Stimulated activated CD4-positive, alpha-beta T cell treated with anti-CD3 and anti-CD28 coated beads, Interleukin-1b, Interleukin-23, amount 100 ng/mL, for 1 hour (primary cell): ENCODE measurements at places on chromosomes 7 and 10.

DNA sequence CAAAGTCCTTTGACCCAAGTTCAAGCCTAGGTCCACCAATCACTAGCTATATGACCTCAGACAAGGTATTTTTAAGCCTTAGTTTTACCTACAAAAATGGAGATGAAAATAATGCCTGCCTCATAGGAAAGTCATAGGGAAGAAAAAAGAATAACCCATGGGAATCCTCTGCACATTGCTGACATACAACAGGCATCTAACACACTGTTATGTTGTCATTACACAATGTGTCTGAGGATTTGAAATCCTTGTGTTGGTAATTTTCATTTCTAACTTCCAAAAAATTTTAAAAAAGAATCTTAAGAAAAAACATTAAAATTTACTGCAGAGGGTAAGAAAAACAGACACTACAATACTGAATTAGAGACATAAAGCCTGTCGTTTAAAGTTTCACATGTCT is 5.7 kb downstream of the ANK3 start:
- no peak for DNase-seq

- DNase-seq, result no peak
Observed at GRCh38 chr10:85778074-85778473, 588.5 kb downstream of the GRID1 start.

DNA sequence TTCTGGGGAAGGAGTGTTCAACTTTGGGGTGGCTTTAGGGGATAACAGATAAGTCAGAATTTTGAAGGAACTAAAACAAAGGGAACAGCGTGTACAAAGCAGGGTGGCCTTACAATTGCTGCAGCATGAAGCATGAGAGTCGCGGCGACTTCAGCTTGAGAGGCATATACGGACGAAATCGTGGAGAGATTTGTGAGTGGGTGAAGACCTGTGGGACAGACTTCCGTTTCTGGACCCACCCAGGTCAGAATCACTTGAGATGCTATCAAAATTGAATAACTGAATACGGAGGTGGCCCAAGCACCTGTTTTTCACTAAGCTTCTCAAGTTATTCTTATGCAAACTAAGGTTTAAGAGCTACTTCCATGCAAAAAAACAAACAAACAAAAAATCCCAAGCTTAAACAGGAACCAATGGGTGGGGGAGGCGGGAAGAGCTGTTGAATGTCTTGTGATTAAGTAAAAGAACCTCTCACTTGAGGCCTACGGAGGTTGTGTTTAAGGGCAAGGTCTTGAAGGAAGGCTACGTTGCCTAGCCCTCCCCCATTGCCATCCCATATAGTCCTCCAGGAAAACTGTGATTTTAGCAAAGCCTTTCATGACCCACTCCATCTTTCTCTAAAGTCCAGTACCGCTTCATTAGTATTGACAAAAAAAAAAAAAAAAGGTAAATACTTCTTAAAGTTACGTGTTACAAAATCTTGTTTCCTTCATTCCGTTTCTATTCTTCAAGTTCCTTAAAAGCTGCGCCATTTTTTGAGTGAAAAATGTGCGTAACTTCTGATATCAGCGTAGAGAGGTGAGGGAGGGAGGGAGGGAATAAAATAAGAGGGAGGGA is 1.3 kb upstream of the TRIM24 start:
- no peak for DNase-seq

DNA sequence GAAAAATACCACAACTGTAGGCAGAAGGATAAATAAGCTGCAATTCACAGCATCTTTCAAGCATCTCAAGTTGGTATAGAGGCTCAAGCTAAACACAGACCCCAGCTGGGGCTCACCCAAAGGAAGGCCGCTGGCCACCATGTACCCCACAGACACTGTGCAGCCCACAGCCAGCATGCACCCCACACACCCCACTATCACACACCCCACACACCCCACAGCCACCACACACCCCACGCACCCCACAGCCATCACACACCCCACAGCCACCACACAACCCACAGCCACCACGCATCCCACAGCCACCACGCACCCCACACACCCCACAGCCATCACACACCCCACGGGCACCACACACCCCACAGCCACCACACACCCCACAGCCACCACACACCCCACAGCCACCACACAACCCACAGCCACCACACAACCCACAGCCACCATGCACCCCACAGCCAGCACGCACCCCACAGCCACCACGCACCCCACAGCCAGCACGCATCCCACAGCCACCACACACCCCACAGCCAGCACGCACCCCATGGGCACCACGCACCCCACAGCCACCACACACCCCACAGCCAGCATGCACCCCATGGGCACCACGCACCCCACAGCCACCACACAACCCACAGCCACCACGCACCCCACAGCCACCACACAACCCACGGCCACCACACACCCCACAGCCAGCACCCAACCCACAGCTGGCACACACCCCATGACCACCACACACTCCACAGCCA is 214.7 kb downstream of the DNAJB6 start:
- no peak for DNase-seq

DNA sequence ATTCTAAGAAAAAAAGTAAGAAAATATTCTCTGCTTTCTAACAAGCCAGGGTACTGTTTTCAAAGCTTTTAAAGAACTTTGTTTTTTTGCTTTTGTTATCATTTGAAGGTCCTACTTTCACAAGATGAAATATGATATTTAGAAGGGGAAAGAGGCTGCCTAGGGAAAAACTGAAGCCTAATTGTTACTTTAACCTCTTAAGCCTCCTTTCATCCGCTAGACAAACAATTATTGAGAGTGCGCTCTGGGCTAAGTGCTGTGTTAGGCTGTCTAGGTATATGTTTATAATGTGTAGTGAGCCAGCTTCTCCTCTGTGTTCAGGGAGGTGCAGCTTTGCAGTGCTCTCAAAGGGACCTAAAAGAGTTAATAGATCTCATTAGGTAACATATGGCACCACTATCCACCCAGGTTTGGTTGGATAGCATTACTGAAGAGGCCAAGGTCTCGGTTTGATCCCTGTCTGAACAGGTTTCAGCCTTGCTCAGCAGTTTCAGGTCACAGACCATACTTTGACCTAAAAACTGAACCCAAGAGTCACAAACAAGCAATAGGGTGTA is 17.9 kb downstream of the PDK4 start:
- DNase-seq, result no peak

DNA sequence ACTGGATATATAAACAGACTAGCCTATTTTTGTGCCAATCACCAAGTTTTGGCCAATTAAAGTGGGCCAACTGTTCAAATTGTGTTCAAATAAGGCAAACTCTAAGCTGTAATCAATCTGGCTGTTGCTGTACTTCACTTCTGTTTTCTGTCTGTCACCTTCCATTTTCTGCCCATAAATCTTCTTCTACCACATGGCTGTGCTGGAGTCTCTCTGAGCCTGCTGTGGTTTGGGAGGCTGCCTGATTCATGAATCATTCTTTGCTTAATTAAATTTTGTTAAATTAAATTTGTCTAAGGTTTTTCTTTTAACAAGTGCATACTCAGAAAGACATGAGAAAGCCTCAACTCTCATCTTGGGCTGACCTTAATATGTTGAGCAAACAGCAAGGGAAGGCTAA is 172.6 kb upstream of the VIPR2 start:
- no peak for DNase-seq

DNA sequence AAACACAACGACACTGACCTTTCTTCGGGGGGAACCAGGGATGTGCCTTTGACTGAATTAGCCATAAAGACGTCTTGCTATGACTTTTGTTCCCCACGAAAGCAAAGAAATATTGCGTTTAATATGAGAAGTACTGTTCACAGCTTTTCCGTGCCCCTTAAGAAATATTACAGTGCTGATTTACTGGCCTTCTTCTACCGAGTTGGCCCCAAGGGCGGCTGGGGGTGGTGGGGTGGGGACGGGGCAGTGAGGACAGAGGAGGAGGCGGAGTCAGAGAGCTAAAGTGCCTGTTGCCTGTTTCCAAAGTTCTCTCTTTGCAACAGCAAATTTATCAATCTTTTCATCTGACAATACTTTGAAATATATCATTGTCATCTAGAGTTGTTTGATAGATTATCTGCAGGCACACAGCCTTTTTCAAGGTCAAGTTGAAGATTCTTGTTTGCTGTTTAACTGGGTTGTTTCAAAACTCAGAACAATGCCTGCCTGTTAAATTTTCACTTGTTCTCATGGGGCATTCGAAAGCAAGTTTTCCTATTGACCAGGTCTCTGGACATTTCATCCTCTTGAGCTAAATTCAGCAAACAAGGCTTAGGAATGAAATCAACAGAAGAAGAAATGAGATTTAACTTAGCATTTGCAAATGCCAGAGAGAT is 9.0 kb downstream of the PTF1A start:
- no peak for DNase-seq

DNA sequence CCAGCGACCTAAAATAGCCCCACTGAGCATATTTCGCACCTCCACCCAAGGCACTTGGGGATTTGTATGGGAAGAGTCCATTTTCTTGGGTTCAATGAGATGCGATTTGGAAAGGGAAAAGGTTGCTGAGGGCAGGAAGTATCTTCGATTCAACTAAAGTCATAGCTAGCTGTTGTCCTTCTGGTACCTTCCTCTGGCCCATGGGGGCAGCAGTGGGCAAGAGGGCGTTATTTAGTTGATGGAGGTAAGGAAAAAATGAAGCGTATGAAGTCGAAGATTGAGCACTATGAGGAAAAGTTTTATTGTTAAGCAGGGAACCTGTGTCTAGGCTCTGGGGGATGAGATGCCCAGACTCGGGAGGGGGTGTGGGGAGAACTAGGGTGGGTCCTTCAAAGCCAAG is 135.4 kb downstream of the EVX1 start:
- DNase-seq, result no peak

- no peak for DNase-seq
Observed at GRCh38 chr7:133540096-133540860, 287.4 kb downstream of the EXOC4 start.

- DNase-seq, result no peak
Observed at GRCh38 chr7:4076701-4077294, 605.3 kb upstream of the FOXK1 start.

DNA sequence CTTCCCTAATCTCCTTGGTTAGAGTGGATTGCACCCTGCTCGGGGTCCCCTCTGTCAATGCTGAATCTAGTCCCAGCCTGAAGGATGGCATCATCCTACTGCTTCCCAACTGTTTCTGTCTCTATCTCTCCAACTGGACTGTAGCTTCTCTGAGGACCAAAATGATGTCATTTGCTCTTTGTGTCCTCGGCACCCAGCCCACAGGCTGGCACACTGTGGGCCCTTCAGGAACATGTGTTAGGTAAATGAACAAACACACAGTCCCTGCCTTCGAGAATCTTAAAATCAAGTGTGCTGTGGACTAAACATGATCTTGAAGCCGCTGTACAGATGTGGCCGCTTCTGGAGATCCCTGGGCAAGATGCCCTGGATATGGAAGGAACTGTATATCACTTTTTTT is 5.0 kb upstream of the CDH23 start:
- no peak for DNase-seq

- no peak for DNase-seq
Observed at GRCh38 chr7:113289140-113289740, 170.9 kb upstream of the SMIM30 start.

- no peak for DNase-seq
Observed at GRCh38 chr10:1739751-1740150, 2.4 kb upstream of the ADARB2 start.

GRCh38 chr7:44084701-44085100 is 2.4 kb upstream of the POLM start:
- DNase-seq, result no peak

DNA sequence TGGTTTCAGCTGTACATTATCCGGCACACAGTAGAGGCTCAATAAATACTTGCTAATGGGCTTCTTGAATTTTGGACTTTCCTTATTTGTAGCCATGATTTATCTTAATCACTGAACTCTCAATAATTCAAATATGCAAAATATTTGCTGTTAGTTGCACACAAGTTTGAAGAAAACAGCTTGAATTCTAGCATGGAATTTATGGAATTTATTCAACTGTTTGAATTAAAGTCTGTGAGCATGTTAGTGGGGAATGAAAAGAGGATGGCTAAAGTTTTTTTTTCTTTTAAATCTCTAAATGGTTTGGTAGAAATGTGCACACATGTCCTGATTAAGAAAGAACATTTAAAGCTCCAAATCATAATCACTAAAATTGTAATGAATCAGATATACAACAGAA is 42.5 kb downstream of the SIRT1 start:
- no peak for DNase-seq

DNA sequence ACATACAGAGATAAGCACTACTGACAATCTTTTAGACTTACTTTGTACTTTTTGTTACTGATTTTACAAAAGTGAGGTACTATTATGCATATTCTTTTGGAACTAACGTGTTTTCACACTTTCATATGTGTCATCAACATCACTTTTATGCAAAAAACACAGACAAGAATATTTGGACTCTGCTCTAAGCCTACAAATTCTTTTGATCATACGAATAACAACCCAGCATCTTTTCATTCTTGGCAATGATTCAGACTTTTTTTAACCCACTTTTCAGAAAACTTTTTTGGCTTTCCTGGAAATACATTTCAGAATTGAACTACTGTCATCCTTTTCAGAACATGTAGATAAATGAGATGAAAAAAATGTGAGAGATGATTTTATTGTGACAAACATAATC is 30.2 kb downstream of the USP6NL start:
- no peak for DNase-seq

GRCh38 chr10:49187950-49188761 is at the start of gene TMEM273:
TMEM273 (minus strand) TSS chr10:49188391; CDS start chr10:49188336, 55 bp downstream.
- no peak for DNase-seq

GRCh38 chr7:100604028-100604975 is 2.1 kb downstream of the PCOLCE start:
- DNase-seq, result peak; percentile 46

DNA sequence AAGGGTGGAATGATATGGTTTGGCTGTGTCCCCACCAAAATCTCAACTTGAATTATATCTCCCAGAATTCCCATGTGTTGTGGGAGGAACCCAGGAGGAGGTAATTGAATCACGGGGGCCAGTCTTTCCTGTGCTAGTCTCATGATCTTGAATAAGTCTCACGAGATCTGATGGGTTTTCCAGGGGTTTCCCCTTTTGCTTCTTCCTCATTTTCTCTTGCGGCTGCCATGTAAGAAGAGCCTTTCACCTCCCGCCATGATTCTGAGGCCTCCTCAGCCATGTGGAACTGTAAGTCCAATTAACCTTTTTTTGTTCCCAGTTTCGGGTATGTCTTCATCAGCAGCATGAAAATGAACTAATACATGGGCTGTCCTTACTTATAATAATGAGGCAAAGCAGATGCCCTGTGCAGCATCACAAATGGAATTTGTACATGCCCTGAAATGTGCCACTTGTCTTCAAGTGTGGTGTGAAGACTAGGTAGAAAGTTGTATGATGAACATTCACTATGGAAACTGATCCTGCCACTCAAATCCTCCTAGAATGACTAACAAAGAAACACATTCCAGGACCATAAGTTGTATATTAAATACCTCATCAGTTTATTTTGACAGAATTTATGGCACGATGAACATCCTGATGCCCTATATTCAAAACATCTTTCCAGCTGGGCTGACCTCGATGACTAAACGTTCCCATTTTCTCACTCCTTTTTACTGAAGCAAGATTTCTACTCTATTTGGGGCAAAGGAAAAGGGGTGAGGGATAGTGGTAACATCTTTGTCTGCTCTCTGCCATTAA is 122.8 kb upstream of the CTTNBP2 start:
- no peak for DNase-seq

- no peak for DNase-seq
Observed at GRCh38 chr7:45662540-45663166, 88.5 kb downstream of the ADCY1 start.

- no peak for DNase-seq
Observed at GRCh38 chr10:76769582-76769981, 868.0 kb downstream of the KCNMA1 start.
